ENCODE measurements at places on chromosomes 1 and 21.

DNA sequence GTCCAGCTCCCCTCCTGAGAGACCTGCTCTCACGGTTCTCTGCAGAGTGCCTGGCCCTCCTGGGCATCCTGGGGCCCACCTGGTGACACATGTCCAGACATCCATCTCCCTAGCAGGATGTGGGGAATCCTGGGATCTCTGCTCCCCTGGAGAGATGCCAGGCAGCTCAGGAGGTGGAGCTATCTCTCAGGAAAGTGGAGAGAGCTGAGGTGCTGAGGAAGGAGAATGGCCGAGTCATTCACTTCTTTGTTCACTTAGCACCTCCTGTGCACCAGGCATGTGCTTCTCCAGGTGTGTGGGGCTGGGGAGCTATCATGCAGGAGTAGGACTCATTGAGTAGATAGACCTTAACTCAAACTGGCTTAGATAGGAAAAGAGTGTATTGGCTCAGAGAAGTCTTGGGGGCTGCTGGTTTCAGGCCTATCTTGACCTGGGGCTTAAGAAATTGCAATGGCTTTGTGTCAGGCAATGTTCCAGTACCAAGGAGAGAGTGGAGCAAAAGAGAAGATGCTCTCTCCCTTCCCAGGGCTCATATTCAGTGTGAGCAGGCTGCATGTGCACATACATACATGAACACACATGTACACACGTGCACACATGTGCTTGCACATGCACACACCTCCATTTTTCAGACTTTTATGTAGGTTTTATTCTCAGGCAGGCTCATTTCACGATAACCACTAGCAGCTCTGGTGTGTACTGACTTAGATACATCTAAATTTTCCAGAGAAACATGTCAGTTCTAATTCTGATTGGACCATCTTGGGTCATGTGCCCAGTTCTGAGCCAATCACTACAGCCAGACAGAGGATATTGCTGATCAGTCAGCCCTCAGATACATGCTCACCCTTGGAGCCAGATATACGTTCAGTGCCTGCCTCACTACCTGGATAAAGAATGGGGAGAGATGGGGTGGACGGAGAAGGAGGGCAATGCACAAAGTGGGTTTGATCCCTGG lies 437.6 kb downstream of the PTPRU start:
- DNase-seq, result no peak

DNA sequence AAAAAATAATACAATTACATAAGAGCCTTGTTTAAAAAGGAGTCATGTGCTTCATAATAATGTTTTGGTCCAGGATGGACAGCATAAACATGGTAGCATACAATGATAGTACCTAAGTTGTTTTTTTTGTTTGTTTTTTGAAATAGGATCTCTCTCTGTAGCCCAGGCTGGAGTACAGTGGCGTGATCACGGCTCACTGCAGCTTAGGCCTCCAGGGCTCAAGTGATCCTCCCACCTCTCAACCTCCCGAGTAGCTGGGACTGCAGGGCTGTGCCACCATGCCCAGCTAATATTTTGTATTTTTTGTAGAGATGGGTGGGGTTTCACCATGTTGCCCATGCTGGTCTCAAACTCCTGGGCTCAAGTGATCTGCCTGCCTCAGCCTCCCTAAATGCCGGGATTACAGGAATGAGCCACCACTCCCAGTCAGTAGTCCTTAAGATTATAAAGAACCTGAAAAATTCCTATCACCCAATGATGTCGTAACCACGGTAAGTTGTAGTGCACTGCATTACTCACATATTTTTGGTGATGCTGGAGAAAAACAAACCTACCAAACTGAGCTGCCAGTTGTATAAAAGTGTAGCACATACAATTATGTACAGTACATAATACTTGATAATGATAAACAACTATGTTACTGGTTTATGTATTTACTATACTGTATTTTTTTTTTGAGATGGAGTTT lies 22.4 kb upstream of the RCOR3 start:
- peak; percentile 68 for DNase-seq

- DNase-seq, result no peak
Observed at GRCh38 chr1:39413902-39414528, 77.4 kb upstream of the BMP8A start.

- DNase-seq, result no peak
Observed at GRCh38 chr21:44556879-44557278, 1.7 kb downstream of the KRTAP10-3 start.

GRCh38 chr1:22639286-22639685 lies 2.9 kb downstream of the C1QA start:
- no peak for DNase-seq

DNA sequence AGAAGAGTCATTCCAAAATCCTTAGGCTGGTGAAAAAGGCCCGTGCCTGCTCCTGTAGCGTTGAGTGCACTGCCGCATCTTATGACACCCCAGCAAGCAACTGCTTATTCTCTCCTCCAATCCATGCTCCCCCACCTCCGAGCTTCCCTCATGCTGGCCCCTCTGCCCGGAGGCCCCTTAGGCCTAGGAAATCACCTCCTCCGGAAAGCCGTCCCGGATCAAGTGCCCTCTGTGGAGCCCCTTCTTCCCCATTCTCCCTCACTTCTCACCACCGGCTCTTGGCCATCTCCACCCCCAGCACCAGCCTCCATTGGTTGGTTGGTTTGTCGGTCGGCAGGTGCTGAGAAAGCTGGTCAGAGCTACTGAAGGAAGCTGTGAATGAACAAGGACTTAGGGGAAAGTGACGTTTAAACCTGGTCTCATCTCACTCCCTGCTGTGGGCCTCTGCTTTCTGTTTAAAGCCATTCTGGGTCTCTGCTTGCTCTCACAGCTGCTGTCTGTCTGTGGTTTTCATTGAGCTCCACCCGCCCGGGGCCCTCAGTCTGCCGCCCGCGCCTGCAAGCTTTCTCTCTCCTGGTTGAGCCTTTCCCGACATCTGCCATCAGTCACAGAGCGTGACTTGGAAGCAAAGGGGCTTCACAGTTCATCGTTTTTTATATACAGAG lies 122.2 kb downstream of the KCNN3 start:
- DNase-seq, result peak; percentile 79

DNA sequence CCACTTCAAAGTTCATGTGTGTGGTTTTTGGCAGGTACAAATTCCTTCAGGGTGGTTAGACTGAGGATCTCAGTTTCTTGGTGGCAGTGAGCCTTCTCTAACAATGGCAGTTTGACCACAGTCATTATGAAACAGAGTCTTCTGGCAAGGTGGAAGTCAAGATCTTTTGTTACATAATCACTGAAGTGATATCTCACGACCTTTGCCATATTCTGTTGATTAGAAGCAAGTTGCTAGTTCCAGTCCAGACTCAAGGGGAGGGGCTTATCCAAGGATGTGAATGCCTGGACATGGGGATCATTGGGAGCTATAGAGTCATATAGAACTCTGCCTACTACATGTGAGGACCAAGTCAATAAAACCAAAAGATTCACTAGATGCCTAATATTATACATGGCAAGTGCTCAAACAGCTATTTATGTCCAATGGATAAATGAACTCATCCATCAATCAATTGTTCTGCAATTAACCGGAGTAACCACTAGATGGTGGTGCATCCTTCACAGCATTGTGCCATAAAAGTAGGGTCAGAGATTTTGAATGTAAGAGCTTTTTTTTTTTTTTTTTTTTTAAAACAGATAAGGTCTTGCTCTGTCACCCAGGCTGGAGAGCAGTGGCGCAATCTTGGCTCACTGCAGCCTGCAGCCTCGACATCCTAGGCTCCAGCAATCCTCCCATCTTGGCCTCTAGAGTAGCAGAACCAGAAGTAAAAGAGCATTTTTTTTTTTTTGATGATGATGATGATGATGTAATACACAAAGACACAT lies 131.9 kb downstream of the CRB1 start:
- peak; percentile 45 for DNase-seq

GRCh38 chr1:67515324-67516080 lies 85.3 kb upstream of the SERBP1 start:
- no peak for DNase-seq

DNA sequence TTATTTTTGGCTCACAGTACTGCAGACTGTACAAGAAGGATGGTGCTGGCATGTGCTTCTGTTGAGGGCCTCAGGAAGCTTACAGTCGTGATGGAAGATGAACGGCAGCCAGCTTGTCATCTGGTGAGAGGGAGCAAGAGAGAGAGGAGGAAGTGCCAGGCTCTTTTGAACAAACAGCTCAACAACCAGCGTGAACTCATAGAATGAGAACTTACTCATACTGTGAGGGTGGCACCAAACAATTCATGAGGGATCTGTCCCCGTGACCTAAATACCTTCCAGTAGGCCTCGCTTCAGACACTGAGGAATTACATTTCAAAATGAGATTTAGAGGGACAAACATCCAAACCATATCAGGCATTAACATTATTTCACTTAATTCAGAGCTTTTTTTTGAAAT lies 84.7 kb downstream of the PKN2 start:
- DNase-seq, result no peak

DNA sequence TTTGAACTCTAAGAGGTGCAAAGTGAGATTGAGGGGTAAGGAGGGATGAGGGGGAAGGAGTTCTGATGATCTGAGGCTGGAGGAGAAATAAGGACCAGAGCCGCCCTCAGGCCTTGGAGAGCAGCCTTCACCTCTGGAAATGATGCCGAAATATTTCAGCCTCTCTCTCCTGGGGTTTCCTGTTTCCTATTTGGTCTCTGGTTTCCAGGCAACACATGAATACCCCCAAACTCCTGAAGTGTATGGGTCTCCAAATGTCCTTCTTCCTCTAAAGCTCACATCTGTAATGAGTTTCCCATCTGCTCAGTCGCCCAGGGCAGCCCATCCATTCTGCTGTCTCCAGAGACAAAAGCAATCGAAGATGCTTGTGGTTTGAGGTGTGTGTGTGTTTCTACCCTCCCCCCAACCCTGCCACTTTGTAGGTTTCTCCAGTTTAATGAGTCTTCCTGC lies 52.0 kb upstream of the FAM20B start:
- DNase-seq, result no peak

- DNase-seq, result no peak
Observed at GRCh38 chr1:75985827-75986226, 53.6 kb upstream of the ASB17 start.
